ENCODE measurements at places on chromosomes 4 and X.

DNA sequence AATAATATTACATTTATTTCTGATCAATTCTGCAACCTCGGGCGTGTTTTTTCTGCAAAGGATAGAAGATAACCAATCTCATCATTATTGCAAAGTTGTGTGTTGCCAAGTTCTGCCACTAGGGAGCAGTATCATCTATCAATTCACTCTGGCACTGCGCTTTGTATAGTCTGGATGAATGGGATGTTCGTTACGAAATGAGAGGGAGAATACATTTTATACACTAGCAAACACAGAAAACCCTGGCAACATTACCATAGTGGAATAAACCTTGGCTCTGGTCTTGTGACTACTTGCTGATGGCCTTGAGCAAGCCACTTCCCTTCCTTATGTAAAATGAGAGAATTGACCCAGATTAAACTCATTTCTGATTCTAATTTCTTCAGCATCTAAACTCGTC lies 97.5 kb upstream of the ZNF518B start:
- no peak for DNase-seq

- DNase-seq = no peak
Measured at GRCh38 chr4:10458177-10458576, 951 bp upstream of the ZNF518B start.

DNA sequence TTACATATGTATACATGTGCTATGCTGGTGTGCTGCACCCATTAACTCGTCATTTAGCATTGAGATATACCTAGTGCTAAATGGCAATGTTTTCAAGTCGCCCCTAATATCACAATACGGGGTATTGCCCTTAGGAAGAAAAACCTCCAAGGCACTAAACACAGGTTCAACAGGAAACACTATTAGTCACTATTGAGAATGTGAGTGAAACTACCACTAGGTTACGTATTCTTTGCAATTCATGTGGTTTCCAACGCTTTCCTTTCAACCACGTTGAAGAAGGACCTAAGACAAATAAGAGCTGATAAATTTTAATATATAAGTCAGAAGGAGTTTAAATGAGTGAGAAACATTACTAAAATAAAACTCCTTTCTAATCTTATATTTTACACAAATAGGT lies 134.7 kb upstream of the SPANXN4 start:
- DNase-seq = no peak

DNA sequence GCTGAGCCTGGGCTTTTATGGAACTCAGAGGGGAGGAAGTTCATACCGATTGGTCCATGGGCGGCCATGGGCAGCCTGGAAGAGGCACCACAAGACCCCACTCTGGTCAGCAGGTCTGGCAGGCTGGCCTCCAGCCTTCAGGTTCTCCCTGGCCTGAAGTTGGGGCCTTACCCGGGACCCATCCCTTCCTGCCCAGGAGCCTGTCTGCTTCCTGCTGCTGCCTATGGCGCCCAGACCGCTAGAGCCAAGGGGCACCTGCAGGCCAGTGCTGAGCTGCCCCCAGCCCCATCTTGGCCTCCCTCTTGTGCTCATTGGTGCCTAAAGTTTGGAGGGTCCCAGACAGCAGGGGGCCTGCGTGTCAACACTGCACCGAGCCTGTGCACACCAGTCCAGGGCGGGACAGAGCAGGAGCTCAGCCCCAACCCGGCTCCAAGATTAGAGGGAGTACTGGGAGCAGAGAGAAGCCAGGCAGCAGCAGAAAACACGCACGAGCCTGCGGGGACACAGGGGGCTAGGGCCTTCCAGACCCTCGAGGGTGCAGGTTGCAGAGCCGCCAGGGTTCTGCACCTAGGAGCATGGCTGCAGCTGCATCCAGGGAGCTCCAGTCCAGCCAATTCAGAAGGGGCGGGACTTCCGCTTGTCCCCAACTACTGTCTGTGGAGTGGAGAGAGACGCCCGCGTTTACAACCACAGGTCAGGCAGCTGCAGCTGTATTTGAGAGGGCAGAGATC lies 30.7 kb upstream of the ZNF280C start:
- no peak for DNase-seq
